Left renal cortex interstitium (tissue), 4 donors: ENCODE measurements at places on chromosomes 2 and 18. TPM values are rescaled to one million over a fixed set of nuclear protein-coding genes. Genes with fewer than 3 reads are reported as not detected.

LNPK gene
- 24.1 TPM for polyA plus RNA-seq

TWIST2 gene
- polyA plus RNA-seq = 4.7 TPM

RHBDD1 gene
- polyA plus RNA-seq = 30.0 TPM

SSB gene
- polyA plus RNA-seq = 171 TPM

ATP6V1C2 gene
- 8.3 TPM for polyA plus RNA-seq

TUBA4B gene
- polyA plus RNA-seq = 0.94 TPM

PID1 gene
- 6.0 TPM for polyA plus RNA-seq

PSMD1 gene
- 110 TPM for polyA plus RNA-seq

SULT1C2 gene
- polyA plus RNA-seq = 48.0 TPM

POTEF gene
- polyA plus RNA-seq = 0.13 TPM

LRRC30 gene
- polyA plus RNA-seq = 0.39 TPM

STK39 gene
- polyA plus RNA-seq = 33.1 TPM

COL4A4 gene
- 48.6 TPM for polyA plus RNA-seq

CYTIP gene
- polyA plus RNA-seq = 1.8 TPM

NRP2 gene
- polyA plus RNA-seq = 70.4 TPM

SP110 gene
- polyA plus RNA-seq = 17.4 TPM

SLC16A14 gene
- 4.9 TPM for polyA plus RNA-seq

CPS1 gene
- polyA plus RNA-seq = 3.2 TPM

ICOS gene
- not detected for polyA plus RNA-seq

UNC80 gene
- polyA plus RNA-seq = 1.8 TPM

HAAO gene
- 49.5 TPM for polyA plus RNA-seq

DLX1 gene
- 0.30 TPM for polyA plus RNA-seq

SLC20A1 gene
- 53.9 TPM for polyA plus RNA-seq

RGPD4 gene
- polyA plus RNA-seq = not detected

CEP76 gene
- polyA plus RNA-seq = 11.3 TPM

SOX11 gene
- polyA plus RNA-seq = 19.6 TPM

MTLN gene
- polyA plus RNA-seq = 18.3 TPM

SAG gene
- polyA plus RNA-seq = 0.04 TPM

ANKRD62 gene
- not detected for polyA plus RNA-seq

EFR3B gene
- polyA plus RNA-seq = 8.1 TPM

REG3G gene
- not detected for polyA plus RNA-seq

IL1RL1 gene
- 0.41 TPM for polyA plus RNA-seq

EFHD1 gene
- 78.2 TPM for polyA plus RNA-seq

CCDC178 gene
- 2.0 TPM for polyA plus RNA-seq

GNAL gene
- polyA plus RNA-seq = 2.9 TPM

HNMT gene
- 51.3 TPM for polyA plus RNA-seq

PJVK gene
- polyA plus RNA-seq = 23.4 TPM

KCNIP3 gene
- polyA plus RNA-seq = 22.3 TPM

MLPH gene
- 6.2 TPM for polyA plus RNA-seq

QPCT gene
- 15.1 TPM for polyA plus RNA-seq

TRABD2A gene
- 0.40 TPM for polyA plus RNA-seq

RBKS gene
- 7.7 TPM for polyA plus RNA-seq

ARHGAP25 gene
- 7.7 TPM for polyA plus RNA-seq

SKA1 gene
- polyA plus RNA-seq = 7.6 TPM

BOLL gene
- polyA plus RNA-seq = 0.18 TPM

FER1L5 gene
- polyA plus RNA-seq = 2.3 TPM
